GM12864 (cell line): ENCODE measurements at places on chromosomes 3 and 15.

- no peak for DNase-seq
Observed at GRCh38 chr3:150830094-150830681, 67.2 kb upstream of the SIAH2 start.

DNA sequence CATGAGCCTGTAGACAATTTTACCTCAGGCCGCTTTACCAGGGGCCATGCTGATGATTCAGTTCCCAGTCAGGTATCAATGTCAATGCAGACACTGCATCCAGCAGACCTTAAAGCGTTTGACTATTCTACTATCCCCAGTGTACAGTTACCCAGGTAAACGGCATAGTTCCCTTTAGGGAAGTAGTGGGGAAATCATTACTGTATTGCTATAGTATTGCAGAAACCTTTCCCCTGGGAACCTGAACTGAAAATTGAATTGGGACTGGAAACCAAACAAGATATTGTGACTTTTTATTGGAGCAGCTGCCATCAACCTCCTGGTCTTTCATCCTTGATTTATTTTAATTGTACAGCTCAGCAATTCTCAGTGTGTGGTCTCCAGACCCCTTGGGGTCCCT lies 6.6 kb upstream of the INAFM2 start:
- DNase-seq, result no peak

DNA sequence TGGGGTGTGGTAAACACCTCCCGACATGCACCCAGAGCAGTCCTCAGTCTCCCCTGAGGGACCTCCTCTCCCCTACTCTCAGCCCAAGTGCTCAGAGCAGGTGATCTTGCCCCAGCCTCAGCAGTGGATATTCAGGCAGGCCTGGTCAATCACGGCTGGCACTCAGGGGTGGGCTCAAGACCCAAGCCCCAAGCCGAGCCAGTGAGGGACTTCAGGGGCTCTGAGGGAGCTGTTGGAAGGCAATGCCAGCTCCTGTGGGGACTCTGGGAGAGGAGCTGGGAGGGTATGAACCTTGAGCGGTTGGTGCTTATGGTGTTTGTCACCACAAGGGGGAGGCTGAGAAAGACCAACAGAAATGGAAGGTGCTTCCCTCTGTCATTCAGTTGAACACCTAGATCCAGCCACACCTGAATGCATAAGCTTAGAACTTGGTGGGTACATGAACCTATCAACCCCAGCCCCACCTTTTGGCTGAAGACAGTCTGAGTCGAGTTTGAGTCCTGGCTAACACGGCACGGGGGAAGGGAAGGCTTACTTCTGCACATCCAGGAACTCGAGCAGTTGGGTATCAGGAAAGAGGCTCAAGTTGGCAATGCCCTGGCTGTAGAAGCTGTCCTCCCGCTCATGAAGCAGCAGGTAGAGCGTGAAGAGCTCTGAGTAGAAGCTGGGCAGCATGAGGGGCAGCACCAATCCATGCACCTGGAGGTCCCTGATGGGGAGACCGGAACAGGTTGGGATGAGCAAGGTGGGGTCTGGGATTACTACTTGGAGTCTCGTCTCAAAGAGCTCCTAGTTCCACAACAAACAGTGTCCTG lies 19.2 kb downstream of the ALS2CL start:
- DNase-seq, result no peak

- no peak for DNase-seq
Observed at GRCh38 chr3:149314807-149315578, 18.4 kb downstream of the TM4SF18 start.

- DNase-seq, result no peak
Observed at GRCh38 chr3:156836701-156837100, 10.5 kb downstream of the LEKR1 start.

- DNase-seq, result no peak
Observed at GRCh38 chr3:19688767-19689166, 245.2 kb downstream of the EFHB start.

GRCh38 chr3:120172070-120172469 lies 77.8 kb upstream of the GSK3B start:
- no peak for DNase-seq

DNA sequence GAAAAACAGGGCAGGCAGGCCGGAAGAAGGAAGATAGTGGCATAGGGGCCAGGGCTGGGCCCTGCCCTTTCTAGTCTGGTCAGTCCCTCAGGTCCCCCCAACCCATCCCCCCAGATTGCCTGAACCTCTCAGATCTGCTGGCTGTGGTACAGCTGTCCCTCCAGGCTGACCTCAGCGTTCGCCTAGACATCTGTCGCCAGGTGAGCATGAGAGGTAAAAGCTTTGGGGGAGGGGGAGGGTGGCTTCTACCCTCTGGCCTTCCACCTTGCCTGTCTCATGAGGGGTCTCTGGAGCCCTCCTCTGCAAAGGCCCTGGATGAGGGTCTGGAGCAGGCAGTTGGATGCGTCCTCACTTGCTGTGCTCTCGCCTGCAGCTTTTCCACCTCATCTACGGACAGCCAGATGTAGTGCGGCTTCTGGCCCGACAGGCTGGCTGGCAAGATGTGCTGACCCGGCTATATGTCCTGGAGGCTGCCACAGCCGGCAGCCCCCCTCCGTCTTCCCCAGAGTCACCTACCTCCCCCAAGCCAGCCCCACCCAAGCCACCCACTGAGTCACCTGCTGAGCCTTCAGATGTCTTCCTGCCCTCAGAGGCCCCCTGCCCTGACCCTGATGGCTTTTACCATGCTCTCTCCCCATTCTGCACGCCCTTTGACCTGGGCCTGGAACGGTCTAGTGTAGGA lies 20.2 kb downstream of the NBEAL2 start:
- no peak for DNase-seq

GRCh38 chr15:100898152-100898490 lies 18.5 kb downstream of the ALDH1A3 start:
- DNase-seq, result no peak

GRCh38 chr3:67947808-67948508 lies 293.5 kb upstream of the SUCLG2 start:
- DNase-seq, result no peak

DNA sequence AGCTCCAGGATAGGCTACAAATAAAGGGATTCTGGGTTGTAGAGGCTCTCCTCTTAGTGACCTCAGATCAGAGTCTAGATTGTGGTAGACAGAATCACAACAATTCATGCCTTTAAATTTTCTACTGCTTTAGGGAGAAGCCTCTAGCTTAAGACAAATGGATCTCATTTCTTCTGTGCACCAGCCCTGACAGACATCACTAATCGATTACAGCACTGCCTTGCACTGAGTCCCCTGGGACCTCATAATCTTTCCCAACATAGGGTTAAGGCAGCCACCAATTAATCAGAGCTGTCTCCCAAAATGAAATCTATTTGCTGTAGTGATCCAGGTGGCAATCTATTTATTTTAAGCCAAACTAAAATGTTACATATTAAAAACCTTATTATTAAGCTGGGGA lies 436.5 kb upstream of the WNT5A start:
- DNase-seq, result no peak

DNA sequence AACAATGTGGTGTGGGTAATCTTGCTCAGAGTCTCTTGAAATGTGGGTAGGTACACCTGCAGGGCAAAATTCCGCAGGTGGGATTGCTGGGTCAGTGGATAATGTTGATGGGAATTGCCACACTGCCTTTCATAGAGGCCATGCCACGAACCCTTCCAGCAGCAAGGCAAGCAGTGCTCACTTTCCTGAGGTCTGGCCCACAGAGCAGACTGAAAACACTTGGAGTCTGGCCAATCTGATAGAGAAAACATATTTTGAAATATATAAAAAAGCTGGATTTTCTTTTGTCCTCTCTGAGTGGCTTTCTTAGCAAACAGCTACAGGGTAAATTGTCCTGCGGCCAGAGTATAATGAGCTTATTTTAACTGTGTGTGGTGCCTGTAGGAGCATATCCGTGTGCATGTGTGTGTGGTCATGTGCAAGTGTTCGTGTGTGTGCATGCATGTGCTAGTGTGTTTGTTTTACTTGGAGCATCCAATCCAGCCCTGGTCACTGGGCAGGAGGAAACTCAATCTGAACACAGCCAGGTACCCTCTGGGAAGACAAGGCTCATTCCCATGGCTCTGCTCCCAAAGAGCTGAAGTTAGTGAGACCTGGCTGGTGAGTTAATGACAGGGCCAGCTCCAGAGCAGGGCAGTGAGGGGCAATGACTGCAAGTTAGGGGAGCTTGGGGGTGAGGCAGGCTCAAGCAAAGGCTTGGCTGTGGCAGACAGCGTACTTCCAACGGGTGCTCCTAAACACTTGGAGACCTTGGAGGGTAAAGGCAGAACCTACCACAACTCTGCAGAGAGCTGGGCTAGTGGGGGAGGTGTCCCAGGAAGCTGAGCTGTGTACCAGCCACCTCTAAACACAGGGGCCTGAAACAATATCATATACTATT lies 91.3 kb downstream of the PLXNA1 start:
- DNase-seq, result no peak

DNA sequence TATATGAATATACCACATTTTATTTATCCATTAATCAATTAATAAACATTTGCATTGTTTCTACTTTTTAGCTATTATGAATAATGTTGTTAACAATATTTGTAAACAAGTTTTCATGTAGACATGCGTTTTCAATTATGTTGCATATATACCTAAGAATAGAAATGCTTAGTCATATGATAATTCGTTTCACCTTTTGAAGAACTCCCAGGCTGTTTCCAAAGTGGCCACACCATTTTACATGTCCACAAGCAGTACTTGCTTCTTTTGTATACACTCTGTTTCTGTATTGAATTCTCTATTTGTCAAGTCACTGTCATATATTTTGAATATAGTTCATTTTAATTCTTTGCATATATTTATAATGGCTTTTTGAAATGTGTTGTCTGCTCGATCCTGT lies 206.9 kb upstream of the ZBTB20 start:
- no peak for DNase-seq

DNA sequence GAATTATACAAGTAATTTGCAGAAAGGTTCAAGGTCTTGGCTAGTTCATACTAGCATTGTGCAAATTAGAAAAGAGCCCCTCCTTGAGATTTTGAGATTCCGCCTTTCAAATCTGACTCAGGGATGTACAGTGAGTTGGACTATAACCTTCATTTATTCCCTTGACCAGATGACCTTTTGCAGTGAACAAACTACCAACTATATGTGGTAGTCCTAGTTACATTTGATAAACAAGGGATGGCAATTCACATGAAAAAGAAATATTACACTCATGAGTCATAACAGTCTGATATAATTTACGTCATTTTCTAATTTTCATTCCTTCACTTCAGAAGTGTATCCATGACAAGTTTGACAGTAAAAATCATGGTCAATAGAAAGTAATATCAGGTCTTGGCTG lies 860.4 kb downstream of the ROBO1 start:
- no peak for DNase-seq

GRCh38 chr3:115085197-115085865 lies 61.8 kb downstream of the ZBTB20 start:
- DNase-seq, result no peak
